ENCODE measurements at places on chromosomes 5 and 9.

- DNase-seq: no peak
These were observed 36.3 kb upstream of the LRRTM2 start for GRCh38 chr5:138911441-138911840.

GRCh38 chr5:45795458-45795857 lies 99.3 kb upstream of the HCN1 start:
- DNase-seq: no peak

DNA sequence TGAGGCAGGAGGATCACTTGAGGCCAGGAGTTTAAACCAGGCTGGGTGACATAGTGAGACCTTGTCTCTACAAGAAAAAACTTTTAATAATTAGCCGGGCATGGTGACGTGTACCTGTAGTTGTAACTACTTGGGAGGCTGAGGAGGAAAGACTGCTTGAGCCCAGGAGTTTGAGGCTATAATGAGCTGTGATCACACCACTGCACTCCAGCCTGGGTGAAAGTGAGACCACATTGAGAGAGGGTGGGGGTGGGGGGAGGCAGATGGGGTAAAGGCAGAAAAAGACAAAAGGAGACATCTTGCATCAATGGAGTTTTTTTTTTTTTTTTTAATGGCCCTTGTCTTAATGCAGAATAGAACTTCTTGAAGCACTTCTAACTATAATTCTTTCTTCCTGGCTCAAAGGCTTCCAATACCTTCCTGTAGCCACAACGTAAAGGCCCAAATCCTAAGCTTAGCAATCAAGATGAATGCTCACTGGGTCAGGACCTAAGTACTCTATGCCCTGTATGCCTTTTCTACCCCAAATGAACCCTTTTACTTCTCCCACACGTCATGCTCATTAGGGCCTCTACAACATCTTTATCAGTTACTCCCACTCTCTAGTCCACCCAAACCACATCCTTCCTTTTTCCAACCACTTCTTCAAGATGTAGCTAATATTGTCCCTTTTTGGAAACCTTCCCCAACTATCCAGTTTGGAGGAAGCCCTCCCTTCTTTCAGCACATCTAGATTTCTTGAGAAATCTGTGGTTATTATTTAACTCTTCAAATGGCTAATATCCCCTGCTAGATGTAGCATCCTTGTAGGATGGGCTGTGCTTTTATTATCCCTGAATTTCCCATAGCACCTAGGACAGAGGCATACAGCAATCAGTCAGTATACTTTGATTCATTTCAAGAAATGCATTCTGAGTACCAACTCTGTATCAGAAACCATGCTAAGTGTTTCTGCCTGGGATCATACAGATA lies 40.8 kb downstream of the CSF2 start:
- DNase-seq: no peak

DNA sequence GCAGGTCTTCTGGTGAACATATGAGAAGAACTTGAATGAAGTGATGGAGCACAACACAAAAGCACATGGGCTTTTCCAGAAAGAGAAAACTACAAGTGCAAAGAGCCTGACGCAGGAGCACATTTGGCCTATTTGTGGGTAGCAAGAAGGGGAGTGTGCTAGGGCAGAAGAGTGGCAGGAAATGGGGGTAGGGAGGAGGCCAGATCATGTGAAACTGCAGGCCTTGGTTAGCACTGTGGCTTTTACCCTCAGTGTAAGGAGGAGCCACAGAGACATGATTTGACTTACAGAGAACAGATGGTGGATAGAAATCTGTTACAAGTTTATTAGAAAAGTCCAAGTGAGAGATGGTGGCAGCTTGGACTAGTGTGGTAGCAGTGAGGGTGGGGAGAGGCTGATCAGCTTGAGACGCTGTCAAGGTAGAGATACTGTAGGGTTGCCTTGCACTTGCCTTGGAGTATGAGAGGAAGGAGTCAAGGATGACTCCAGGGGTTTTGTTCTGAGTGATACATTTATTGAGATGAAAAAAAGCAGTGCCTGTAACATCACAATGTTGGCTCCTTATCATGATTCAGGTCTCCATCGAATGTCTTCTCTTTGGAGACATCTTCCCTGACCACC lies 126.7 kb downstream of the PPP2R2B start:
- peak; percentile 69 for DNase-seq

DNA sequence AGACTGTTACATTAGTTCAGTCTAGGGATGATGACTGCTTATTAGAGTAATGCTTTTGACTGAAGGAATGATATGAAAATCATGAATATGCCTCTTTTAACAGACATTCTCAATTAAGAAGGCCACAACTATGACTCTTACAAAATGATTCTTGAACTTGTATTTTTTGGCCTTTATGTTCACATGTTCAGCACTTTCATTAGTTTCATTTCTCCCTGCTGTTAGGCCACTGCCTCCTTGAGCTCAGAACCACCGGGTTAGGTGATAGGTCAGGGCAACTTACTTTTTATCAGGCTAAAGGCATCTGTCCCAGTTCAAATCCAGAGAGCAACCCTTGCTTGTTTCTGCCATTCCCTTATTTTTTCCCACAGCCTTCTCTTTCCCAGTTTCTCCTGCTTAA lies 235.2 kb upstream of the ELL2 start:
- no peak for DNase-seq

- DNase-seq: no peak
These were observed at the start of gene PLPP7 for GRCh38 chr9:131289301-131290035. PLPP7 (plus strand) TSS chr9:131289723; CDS start chr9:131289998, 275 bp downstream.

DNA sequence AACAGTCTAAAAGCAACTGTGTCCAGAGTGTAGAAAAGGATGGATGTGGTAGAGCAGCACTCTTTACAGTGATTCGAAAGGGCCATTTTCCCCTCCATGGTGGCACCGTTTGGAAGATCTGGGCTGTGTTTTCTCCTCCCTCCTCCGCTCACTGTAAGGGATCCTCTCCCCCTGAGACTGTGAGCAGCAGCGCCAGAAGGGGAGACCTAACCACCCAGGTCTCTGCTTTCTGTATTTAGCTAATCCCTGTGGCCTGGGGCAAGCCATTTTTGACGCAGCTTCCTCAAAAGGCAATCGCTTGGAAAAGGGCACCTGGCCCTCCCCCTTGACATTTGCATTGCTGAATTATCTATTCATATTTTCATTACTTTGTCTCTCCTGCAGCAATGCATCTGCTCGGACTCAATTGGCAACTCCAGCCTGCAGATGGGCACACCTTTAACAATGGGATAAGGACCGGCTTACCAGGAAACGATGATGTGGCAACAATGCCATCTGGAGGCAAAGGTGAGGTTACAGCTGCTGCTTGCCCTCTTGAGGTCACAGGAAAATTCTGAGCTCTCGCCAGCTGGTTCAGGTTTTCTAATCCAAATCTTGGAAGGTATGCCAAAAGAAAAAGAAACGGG lies 244.3 kb upstream of the WWC1 start:
- no peak for DNase-seq

DNA sequence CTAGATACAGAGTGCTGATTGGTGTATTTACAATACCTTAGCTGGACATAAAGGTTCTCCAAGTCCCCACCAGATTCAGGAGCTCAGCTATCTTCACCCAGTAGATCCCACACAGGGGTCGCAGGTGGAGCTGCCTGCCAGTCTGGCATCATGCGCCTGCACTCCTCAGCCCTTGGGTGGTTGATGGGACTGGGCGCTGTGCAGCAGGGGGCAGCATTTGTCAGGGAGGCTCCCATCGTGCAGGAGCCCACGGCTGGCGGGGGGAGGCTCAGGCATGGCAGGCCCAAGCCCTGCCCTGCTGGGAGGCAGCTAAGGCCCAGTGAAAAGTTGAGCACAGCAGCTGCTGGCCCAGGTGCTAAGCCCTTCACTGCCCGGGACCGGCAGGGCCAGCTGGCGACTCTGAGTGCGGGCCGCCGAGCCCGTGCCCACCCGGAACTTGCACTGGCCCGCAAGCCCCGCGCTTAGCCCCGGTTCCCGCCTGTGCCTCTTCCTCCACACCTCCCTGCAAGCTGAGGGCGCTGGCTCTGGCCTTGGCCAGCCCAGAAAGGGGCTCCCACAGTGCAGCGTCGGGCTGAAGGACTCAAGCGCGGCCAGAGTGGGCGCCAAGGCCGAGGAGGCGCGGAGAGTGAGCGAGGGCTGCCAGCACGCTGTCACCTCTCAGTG lies 314.1 kb upstream of the ATP10B start:
- no peak for DNase-seq

DNA sequence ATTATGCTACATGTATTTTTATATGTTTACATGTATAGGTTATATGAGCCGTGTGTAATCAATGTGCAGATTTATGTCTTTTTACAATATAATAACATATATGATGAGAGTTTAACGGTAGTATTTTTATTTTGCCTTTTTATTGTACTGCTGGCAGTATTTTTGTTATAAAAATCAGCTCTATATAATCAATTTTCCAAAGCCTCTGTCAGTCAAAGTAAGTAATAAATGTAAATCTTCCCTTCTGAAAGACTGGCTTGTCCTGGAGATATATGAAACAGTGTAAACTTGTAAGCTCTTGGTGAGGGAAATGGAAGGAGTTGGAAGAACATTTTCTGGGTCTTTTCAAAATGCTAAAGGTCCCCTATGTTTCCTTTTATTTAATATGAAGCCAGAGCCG lies 173.8 kb downstream of the SSBP2 start:
- DNase-seq: no peak

DNA sequence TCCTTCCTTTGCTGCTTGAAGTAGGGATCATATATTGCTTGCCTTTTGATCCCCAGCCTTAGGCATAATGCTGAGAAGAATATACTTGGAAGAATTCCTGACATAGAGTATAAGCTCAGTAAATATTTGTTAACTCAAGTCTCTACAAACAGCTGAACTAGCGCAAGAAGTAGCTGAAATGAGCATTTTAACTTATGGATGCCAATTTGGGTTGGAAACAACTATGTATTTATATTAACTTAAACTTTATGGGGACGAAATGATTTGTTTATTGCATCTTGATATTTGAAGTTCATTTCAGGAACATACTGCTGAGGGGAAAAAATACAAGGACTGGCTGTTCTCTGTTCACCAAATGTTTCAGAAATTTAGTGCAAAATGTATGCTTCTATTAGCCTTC lies 258.7 kb downstream of the CDH12 start:
- no peak for DNase-seq

DNA sequence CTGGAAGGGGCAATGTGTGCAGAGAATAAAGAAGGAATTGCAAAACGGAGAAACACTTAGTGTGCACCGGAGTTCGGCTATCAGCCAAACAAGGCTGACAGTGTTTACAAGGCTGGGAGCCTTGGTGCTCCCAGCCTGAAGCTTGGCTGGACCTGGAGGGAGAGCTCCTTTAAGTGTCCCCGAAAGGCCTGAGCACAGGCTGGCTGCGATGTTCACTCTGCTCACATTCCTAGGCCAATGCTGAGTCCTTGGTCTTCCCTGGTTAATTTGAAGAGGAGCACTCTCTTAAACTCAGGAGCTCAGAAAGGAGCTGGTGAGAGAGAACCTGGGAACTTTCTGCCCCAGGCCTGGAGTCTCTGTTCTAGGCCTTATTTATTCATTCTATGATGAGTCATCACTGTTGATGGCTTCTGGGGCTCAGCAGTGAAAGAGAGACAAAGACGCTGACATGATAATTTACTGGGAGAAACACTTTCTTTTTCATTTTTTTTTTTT lies 88.6 kb upstream of the MYO10 start:
- no peak for DNase-seq

DNA sequence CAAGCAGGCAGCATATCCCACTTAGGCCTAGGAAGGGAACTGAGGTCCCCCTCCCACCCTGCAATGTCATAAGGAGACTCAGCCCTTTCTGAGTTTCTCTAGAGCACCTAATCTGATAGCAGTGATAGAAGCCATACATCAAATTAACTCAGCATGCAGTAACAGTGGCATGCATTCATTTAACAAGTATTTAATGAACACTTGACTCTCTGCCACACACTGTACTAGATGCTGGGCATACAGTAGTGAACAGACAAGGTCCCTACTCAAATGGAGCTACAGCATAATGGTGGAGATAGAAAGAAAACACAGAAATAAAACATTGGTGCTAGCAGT lies 58.6 kb downstream of the SLC22A5 start:
- DNase-seq: no peak

DNA sequence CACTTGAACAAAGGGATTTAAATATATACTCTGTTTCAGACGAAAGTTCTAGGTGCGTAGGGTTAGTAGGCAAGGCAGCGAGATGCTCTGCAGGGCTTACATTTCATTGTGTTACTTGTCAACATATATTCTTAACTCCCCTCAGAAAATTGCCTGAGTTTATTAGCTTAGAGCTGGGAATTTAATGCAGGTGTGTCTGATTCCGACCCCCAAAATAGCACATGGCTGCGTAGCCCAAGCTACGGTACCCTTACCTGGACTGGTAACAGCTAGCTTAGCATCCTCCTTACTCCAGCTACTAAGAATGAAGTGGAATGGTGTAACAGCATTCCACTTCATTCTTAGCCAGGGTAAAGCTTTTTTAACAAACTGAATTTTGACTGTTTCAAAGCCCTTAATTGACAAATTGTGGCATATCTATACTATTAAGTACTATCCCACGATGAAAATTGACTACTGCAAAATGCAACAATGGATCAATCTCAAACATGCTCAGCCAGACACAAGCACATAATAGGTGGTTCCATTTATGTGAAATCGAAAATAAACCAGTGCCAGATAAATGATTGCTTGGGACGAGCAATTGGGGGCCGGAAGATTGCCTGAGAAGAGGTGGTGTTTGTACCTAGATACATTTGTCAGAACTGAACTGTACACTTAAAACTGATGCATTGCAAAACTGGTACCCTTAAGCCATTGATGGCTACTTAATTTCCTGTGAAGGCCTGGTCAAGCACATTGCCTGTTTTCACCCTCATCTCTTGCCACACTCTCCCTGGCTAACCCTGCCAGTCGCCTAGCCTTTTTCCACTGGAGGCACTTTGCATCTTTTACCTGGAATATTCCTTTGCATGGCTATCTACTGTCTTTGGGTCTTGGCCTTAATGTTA lies 3.0 kb upstream of the FGF18 start:
- no peak for DNase-seq

GRCh38 chr5:74685979-74686631 lies 1.1 kb downstream of the HEXB start:
- DNase-seq: peak; percentile 2

DNA sequence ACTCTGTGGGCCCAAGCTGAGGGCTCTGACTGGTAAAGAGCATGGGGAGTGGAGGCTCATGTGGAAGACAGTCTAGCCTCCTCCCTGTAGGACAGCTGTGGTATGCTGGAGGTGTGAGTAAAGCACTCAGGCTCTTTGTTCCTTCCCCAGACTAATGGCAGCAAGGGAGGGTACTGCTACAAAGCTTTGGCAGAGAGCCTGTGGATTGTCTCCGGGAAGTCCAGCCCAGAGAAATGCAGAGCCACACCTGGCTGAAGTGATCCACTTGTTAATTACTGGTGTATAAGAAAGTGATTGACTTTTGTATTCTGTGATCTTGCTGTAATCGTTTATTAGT lies 161.7 kb downstream of the OXCT1 start:
- no peak for DNase-seq

GRCh38 chr5:131264451-131265099 lies 722 bp downstream of the CDC42SE2 start:
- peak; percentile 57 for DNase-seq

GRCh38 chr9:97809666-97810344 lies 43.2 kb upstream of the FOXE1 start:
- DNase-seq: no peak

GRCh38 chr9:109498195-109499092 lies at the start of gene PTPN3:
PTPN3 (minus strand) TSS chr9:109498307; CDS start chr9:109463434, 34,873 bp downstream.
- no peak for DNase-seq

- DNase-seq: no peak
These were observed 8.9 kb upstream of the AKNA start for GRCh38 chr9:114396558-114397218.

GRCh38 chr9:4038182-4038723 lies 261.6 kb downstream of the GLIS3 start:
- DNase-seq: no peak

- DNase-seq: no peak
These were observed 35.2 kb downstream of the SARDH start for GRCh38 chr9:133702798-133703590.

- DNase-seq: no peak
These were observed 151.8 kb downstream of the SEC61B start for GRCh38 chr9:99373912-99374311.

Measured in CD4-positive, alpha-beta T cell treated with Interleukin-2 at 100 ng/mL for 4 hours (primary cell).